Activated naive CD8-positive, alpha-beta T cell treated with anti-CD3 and anti-CD28 coated beads, Interleukin-2, amount 10 ng/mL, durations not matched to agents 7 days and 5 days (primary cell): ENCODE measurements at places on chromosomes 13 and 19.

GRCh38 chr13:64471916-64472315 lies 2758.2 kb downstream of the PCDH9 start:
- DNase-seq: no peak

DNA sequence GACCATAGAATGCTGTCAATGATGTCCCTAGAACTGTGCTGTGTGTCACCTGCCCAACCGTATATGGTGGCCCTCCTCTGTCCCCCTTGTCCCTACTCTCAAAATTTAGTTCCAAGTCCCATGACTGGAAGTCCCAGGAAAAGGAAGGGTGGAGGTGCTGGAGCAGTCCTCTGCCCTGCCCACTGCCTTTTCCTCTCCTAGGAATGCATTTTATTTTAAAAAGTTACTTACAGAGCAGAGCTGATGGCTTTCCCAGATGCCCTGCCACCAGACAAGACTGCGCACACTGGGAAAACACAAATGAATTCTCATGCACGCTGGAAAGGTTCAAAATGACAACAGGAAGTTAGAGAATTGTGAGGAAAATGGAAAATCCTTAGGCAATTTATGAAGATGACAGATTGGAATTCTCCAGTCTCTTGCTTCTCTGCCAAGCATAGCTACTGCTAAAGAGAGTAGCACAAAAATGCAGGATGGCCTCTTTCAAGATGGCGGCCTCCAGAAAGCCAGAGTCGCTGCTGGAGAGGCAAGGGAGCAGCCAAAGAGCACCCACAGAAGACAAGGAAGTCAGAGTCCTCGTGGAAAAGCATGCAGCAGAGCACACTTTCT lies 117.1 kb upstream of the TSC22D1 start:
- no peak for DNase-seq

- no peak for DNase-seq
Measured at GRCh38 chr13:30580852-30581502, 36.7 kb upstream of the USPL1 start.

DNA sequence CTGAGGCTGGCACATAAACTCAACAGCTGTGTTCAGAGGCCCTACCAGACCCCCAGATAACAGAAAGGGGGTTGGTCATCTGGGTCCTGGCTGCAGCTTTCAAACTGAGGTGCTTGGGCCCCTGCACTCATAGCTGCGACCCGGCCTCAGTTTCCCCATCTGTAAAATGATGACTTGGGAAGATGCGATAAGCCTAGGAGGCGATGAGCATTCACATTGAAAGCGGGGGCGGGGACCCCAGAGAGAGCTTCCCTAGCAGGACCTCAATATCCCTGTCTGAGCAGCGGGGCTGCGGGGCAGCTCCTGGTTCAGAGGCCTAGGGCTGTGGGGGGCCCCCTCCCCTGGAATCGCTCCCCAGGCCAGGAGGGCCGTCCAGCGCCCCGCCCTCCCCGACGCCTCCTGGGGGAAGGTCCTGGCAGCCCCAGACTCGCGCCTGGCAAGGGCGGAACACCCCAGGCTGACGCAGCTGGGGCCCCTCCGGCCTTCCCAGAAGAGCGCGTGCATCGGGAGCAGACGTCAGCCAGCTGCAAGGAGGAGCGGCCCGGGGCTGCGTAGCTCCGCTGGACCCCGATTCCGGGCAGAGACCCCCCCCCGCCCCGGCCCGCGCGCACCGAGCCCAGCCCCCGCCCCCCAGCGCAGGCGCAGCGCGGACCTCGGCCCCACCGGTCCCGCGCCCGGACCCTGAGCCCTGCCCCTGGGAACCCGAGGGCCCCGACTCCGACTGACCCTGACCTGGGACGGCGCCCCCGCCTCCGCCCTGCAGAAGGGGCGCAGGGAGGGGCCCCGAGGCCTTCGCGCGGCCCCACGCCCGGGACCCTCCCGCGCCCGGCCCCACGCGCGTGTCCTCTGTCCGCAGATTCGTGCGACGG lies 3.5 kb downstream of the FSTL3 start:
- DNase-seq: peak; percentile 63

- no peak for DNase-seq
Measured at GRCh38 chr19:15893477-15893876, 4.4 kb downstream of the CYP4F2 start.

GRCh38 chr13:105740739-105741138 lies 794.7 kb downstream of the EFNB2 start:
- DNase-seq: no peak

- no peak for DNase-seq
Measured at GRCh38 chr19:56253737-56254136, 18.8 kb upstream of the EDDM13 start.

GRCh38 chr13:69872321-69873047 lies 235.1 kb upstream of the ATXN8OS start:
- DNase-seq: no peak

DNA sequence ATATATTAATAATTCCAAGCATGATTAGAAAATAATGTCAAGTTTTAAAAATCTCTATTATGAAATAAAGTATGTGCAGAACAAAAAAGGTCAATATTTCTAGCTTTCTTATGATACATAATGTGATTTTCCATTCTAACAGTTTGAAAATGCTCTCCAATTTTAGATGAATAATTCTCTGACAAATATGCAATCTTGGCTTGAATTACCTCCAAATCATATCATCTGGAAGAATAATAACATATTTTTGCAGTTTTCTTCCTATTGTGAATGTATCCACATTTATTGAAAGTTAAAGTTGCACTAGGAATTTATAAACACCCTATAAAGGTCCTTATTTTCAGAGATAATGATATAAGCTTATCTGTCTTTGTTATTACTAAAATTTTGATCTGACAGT lies 548.5 kb upstream of the SLC10A2 start:
- DNase-seq: no peak

- DNase-seq: no peak
Measured at GRCh38 chr19:30792561-30793505, 420.6 kb downstream of the ZNF536 start.

DNA sequence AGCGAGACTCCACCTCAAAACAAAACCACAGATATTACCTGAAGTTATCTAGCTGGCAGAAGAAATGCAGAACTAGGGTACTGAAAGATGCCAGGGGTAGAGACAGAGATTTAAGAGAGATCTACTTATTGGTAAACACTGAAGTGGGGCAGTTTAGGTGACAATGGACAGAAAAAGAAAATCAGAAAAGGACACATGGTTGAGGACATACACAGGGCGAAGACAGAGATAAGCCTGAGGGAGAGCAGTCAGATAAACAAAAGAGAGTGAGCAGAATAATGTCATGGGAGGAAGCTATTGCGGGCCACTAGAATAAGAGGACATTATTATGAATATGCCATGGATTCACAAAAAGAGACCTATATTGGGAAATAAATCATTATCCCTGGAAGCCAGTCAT lies 3.3 kb downstream of the NEK5 start:
- no peak for DNase-seq
